ENCODE measurements at places on chromosomes 4 and X. TPM values are rescaled to one million over a fixed set of nuclear protein-coding genes. Genes with fewer than 3 reads are reported as not detected.

BMPR1B gene
- 0.64 TPM for total RNA-seq

FSTL5 gene
- not detected for total RNA-seq

SLC9A7 gene
- total RNA-seq, result 28.1 TPM

DNA sequence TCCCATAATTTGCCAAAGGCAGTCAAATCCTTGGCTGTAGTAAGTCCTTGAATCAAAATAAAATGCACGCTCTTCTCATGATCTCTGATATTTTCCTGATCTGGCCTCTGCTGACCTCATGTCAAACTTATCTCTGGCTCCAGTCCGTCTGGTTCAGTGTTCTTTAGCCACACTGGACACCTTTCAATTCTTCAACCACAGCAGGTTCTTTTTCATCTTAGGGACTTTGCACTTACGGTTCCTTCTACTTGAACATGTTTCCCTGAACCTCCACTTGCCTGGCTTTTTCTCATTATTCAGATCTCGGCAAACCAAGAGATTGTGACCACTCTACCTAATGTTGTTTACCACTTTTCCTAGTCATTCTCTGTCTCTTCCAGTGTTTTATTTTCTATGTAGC is 10.3 kb downstream of the ENPEP start:
- H3K27ac ChIP-seq, result no peak overlapping the region
- no peak for DNase-seq
- no peaks in the 10 kb centered on the region for H3K36me3 ChIP-seq

DNA sequence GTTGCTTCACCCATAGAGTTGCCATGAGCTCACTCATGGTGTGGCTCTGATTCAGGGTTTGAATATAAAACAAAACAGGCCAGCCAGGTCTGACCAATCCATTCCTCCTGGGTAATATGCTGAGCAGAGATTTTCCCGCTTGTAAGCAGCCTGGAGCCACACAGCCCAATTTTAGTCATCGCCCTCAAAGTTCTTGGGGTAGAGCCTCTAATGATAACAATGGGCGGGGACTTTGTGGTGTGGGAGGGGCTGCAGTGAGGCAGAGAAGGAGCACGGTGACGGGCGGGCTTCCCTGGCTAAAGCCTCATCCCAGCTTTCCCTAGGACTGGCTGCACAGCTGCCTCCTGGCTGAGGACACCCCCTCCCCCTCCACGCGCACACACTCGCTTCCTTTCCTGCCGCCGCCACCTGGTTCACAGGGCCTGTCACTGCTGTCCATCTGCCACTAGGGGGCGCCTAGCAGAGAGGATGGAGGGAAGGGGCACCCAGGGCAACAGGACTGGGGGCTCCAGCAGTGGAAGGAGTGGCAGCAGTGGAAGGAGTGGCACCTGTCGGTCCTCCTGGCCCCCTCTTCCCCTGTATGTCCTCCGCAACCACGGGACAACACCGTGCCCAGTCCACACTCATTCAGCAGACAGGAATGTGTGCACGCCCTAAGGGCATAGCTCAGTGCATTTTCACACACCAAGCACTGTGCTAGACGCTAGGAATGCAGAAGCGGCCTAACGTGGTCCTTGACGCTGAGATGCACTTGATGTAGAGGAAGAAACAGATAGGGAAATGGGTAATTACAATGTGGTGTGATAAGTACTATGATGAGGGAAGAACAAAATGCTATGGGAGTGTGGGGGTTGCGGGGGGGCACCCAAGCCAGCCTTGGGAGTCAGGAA is 26.8 kb downstream of the PRPS1 start:
- no peaks in the 10 kb centered on the region for H3K36me3 ChIP-seq
- H3K27me3 ChIP-seq, result no peaks in the 10 kb centered on the region
- H3K27ac ChIP-seq, result no peak overlapping the region
- H3K4me3 ChIP-seq, result no peak overlapping the region
- peak; percentile 40 for DNase-seq

DNA sequence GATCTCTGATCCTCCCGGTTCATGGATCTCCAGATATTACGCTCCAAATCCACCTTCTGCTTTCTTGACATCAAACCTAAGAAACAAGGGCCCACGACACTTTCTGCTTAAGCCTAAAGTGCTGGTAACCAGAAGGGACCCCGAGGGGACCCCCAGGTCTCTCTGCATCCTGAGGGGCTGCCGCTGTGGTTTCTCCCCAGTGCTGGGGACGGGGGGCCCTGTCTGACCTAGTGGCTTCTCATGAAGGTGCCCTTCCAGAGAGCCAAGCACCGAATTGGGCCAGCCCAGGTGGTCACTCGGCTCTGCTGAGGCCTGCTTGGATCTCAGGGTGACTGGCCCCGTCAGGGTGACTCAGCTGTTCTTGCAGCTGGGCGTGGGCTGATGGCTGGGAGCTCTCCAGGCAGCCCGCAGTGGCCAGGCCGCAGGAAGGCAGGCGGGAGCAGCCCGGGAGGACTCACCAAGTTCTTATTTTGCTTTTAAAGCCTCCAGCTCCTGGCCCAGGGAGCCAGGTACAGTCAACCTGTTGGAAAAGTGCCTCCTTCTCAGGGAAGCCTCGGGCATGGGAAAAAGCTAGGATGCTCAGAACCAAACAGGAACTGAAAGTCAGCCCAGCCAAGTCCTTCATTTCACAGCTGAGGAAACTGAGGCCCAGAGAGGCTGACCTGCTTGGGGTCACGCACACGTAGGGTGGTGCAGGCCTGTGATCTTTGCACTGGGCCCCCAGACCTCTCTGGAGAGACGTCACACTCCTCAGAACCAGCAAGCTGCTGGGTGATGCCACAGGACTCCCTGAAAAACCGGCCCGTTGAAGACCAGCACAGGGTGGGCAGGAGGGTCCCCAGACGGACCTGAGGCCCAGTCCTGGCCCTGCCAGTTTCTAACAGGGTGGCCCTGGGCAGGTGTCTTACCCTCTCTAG is 16.7 kb downstream of the BLOC1S4 start:
- peak overlapping the region; percentile 75 for H3K27ac ChIP-seq
- H3K4me1 ChIP-seq, result peaks cover 10% of the 10 kb centered on the region
- no peak for DNase-seq
- H3K4me3 ChIP-seq, result no peak overlapping the region
- no peaks in the 10 kb centered on the region for H3K27me3 ChIP-seq
- no peaks in the 10 kb centered on the region for H3K36me3 ChIP-seq

DNA sequence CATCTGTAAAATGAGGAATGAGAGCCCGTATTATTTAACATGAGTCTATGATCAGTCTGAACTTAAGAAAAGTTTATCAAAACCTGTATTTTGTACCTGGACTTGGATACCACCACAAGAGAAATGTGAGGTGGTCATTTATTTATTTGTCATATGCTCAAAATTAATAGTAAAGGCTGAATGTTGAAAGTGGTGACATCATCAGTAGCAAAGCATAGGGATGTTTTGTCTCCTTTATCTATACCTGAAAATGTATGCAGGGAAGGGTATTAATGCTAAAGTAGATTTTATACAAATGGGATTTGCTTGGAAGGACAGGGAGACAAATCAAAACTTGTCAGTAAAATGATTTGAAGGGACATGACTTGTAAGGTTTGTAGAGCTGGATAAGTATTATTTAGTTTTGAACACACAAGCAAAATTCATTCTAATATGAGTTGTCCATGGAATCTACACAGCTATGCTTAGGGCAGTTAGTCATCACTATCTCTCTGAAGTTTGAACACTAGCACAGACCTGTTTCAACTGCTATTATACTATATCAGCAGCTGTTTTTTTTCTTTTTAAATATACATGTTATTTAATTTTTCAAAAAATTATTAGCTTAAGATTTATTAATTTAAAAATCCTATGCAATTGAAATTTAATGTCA is 52.4 kb upstream of the GUCY1A1 start:
- H3K4me1 ChIP-seq, result peaks cover 3% of the 10 kb centered on the region
- H3K27me3 ChIP-seq, result no peaks in the 10 kb centered on the region
- H3K36me3 ChIP-seq, result no peaks in the 10 kb centered on the region
- no peak overlapping the region for H3K27ac ChIP-seq
- no peak overlapping the region for H3K4me3 ChIP-seq
- no peak for DNase-seq

- no peaks in the 10 kb centered on the region for H3K27me3 ChIP-seq
- H3K27ac ChIP-seq, result no peak overlapping the region
- H3K36me3 ChIP-seq, result no peaks in the 10 kb centered on the region
- H3K4me3 ChIP-seq, result no peak overlapping the region
- H3K4me1 ChIP-seq, result no peaks in the 10 kb centered on the region
Observed at GRCh38 chr4:78299565-78299972, 242.4 kb downstream of the FRAS1 start.

Measured in breast epithelium (tissue), 4 donors.